Dorsolateral prefrontal cortex (tissue), 122 donors: ENCODE measurements at places on chromosomes 12 and 14.

DNA sequence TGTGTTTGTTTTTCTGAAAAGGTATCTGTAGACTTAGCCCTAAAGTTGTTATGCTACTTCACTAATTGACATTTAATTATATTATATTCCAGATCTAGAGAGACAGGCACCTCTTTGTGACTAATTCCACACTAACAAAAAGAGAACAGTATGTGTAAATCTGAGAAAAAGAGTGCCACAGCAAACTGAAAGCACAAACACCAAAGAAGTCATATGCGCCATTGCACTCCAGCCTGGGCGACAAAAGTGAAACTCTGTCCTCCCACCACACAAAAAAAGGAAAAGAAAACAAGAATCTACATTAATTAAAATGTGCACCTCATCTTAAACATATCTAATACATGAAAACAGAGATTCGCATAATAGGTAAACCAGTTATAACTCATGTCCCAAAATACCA is 4.4 kb upstream of the CSRNP2 start:
- DNase-seq, result no peak

GRCh38 chr14:105490267-105490571 is 827 bp upstream of the TEDC1 start:
- no peak for DNase-seq

- DNase-seq, result no peak
Measured at GRCh38 chr12:19833775-19834501, 394.6 kb downstream of the AEBP2 start.

GRCh38 chr12:89033062-89033461 is 319.2 kb downstream of the DUSP6 start:
- DNase-seq, result no peak

- no peak for DNase-seq
Measured at GRCh38 chr12:131242741-131243496, 289.2 kb downstream of the ADGRD1 start.

- DNase-seq, result peak; percentile 30
Measured at GRCh38 chr14:67077921-67078320, 111.3 kb upstream of the GARIN2 start.

- DNase-seq, result no peak
Measured at GRCh38 chr14:26448181-26448855, 149.5 kb downstream of the NOVA1 start.

DNA sequence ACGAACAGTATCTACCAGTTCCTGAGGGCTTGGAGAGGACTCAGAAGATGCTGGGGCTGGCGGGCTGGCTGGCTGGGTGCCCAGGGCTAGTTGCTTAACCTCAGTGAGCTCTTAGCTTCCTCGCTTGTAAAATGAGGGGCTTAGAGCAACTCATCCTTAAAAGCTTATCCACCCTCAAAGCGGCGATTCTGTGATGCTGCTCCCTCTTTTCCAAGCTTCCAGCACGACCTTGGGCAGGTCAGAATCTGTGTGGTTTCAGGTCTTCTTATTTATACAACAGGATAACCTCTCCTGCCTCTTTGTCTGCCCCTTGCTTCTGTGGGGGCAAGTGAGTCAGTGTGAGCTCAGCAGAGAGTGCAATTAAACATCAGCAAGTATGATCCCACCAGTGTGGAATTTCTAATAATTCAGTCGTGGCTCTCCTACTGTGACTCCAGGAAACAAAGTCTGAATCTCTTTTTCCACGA is 281.8 kb downstream of the KSR2 start:
- DNase-seq, result no peak

DNA sequence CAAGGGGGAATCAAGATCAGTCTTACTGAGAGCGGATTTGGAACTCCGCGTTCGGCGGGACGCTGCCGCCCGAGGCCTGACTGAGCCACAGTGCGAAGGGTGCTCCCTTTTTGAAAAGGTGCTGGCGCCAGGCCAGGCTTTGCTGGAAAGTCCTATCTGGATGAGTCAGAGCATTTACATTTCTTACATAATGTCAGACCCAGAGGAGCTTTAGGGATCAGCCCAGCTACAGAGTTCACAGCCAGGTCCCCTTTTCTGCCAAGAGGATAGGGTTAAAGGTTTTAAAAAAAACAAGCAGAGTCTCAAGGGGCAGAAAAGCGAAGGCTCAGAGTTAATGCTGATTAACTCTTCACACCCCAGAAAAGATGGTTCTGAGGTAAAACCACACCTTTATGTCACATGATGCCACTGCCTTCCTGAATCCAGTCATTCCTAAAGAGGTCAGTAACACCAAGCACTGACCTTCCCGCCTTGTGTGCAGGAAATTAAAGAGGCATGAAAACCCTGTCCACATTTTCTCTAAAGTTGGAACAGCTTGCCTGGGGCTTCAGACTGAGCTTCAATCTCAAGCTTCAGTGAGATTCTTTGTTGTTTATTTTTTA is 11.7 kb upstream of the FBXL14 start:
- DNase-seq, result peak; percentile 73

GRCh38 chr12:25436206-25437030 is 116.7 kb downstream of the LMNTD1 start:
- DNase-seq, result peak; percentile 43

- DNase-seq, result no peak
Measured at GRCh38 chr12:56995201-56995929, 11.0 kb downstream of the ZBTB39 start.

- peak; percentile 89 for DNase-seq
Measured at GRCh38 chr12:1936406-1937320, 18.2 kb upstream of the CACNA2D4 start.

DNA sequence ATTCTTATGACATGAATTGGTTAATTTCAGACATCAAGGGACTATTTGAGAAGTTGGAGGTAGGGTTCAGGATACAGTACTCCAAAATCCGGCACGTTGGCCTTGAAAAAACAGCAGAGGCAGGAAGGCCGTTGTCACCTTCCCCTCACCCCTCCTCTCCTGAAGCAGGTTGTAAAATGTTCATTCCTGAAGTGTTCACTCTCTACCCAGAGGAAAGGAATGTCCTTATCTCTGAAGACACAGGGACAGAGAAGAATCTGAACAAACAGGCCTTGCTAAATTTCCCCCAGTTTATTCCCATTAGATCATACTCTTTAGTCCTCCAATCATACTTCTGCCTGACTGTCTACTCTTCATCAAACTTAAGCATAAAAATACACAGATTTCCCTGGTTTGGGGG is 313.6 kb downstream of the ZFP36L1 start:
- DNase-seq, result no peak

DNA sequence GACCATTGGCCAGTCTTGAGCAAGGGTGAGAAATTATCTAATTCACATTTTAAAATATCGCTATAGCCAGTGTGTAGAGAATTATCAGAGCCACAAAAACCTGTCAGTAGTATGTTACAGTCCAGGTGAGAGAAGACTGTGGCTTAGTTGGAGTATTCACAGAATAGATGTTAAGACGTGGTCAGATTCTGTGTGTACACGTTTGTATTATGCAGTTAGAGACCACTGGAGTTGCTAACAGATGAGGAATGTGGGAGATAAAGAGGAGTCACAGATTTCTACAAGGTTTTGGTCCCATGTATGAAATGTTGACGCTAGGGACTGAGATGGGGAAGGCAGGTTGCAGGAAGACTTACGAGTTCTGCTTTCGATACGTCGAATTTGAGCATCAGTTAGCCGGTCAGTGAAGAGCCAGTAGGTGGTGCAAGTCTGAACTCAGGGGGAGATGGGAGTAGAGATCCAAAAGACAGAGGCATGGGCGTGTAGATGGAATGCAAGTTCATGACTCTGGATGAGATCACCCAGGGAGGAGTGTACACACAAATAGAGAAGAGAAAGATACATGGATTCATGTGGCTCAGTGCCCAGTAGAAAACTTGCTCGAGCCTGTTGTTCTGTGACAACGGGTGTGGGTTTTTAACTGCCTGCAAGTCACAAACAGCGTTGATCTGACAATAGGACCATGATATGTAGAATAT is 114.8 kb upstream of the FLRT2 start:
- DNase-seq, result no peak

DNA sequence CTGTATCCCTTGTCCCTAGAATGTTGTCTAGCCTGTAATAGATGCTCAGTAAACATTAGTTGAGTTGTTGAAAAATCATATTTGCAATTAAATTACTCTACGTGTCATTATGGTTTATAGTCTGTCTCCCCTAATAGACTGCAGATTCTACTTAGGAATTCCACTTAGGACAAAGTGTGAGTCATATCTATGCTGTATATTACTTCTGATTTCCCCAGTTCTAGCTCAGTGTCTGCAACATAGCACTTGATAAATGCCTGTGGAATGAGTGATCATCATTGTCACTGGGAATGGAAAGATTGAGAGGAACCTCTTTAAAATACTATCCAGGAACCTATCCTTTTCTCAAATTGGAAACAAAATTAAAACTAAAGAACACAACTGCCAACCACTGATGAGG is 99.3 kb downstream of the TBX5 start:
- no peak for DNase-seq

GRCh38 chr12:93777254-93777653 is 100.1 kb downstream of the CRADD start:
- DNase-seq, result no peak

DNA sequence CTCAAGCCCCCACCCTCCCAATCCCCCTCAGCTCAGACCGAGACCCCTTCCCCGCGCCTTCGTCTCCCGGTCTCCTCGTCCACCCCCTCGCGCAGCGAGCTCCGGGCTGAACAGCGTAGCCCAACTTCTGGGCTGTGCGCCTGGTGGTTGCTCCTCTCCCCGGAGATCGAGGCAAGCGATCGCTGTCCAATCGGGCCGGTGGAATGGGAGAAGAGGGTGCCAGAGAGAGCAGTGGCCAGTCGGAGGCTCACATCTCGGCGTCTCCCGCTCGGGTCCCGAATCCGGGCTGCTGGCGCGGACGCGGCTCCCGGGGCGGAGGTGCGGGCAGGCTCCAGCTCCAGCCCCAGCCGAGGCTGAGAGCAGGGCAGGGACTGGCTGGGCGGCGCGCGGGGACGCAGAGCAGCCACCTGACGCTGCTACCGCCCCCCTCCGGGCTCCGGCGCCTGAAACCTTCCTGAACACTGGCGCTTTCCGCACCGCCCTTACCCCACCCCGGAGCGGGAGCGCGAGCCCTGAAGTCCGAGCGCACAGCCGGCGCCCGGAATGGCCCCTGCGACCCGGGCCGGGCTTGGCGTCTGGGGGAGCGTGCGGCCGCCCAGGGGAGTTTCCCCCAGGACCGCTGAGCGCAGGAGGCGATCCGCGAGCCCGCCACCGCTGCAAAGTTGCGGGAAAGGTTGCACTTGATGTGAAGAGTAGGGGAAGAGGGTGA is 508 bp upstream of the KCNH5 start:
- DNase-seq, result peak; percentile 32

DNA sequence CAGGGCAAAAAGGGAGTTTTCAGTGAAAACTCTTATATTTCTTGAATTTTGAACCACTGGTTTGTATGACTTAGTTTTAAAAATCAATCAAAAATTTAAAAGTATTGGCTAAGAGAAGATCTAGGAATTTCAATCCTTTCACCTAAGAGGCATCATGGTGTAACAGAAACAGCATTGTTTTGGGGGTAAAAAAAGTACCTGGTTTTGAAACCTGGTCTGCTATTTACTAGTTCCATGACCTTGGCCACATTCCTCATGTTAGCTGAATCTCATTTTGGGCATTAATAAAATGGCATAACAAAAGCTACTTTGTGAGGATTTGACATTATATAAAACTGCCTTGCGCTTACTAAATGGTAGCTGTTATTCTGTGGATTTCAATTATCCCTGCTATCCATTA is 16.7 kb upstream of the GNPNAT1 start:
- DNase-seq, result no peak

GRCh38 chr12:27901959-27902358 is 70.6 kb downstream of the PTHLH start:
- no peak for DNase-seq

- no peak for DNase-seq
Measured at GRCh38 chr12:50620109-50620977, 115.6 kb downstream of the DIP2B start.

DNA sequence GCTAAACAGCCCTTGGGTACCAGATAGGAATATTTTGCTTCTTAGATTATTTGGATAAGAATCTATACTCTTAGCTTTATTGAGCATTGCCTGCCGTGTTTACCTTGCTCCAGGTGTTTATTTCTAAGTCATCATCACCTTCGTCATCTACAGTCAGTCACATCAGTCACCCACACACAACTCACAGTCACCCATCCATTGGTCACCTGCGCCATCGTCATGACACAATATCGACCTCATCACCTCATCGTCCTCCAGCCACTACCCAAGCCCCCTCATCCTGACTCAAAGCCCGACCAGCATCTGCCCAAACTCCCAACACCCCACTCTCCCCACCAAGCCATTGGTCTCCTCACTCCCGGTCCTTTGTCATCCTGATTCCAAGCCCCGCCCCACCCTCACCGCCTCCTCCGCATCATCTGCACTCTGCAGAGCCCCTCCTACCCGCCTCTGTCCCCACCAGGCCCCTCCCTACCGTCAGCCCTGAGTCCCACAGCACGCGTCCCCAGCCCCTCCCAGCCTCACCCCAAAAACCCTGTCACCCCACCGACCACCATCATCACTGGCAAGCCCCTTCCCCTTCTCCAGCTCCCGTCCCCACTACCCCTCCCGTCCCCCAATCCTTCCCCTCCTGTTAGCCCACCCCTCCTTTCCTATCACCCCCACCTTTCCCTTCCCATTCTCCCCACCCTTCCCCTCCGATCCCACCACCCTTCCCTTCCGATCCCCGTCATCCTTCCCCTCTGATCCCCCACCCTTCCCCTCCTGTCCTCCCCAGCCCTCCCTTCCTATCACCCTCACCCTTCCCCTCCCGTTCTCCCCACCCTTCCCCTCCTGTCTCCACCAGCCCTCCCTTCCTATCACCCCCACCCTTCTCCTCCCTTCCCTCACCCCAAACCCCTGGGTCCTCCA is 9.8 kb downstream of the DLK1 start:
- no peak for DNase-seq

DNA sequence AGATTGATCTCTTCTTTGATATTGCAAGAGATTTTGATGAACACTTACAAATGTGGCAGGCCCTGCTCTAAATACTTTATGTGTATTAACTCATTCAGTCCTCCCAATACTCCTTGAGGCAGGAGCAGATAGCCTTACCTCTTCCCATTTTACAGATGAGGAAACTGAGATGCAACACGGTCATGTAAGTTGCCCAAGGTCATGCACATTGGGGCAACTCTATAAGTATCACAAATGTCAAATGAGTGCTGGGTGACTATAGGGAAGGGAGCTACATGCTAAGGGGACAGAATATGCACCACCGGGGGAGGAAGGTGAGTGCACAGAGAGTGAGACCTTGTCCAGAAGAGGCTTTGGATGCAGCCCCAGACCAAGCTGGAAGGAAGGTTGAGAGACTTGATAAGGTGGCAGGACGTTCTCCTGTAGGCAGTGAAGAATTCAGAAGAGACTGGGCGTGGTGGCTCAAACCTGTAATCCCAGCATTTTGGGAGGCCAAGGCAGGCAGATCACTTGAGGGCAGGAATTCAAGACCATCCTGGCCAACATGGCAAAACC is 132.3 kb upstream of the PWP1 start:
- DNase-seq, result no peak
